H4 (cell line): ENCODE measurements at places on chromosomes 2 and 18.

DNA sequence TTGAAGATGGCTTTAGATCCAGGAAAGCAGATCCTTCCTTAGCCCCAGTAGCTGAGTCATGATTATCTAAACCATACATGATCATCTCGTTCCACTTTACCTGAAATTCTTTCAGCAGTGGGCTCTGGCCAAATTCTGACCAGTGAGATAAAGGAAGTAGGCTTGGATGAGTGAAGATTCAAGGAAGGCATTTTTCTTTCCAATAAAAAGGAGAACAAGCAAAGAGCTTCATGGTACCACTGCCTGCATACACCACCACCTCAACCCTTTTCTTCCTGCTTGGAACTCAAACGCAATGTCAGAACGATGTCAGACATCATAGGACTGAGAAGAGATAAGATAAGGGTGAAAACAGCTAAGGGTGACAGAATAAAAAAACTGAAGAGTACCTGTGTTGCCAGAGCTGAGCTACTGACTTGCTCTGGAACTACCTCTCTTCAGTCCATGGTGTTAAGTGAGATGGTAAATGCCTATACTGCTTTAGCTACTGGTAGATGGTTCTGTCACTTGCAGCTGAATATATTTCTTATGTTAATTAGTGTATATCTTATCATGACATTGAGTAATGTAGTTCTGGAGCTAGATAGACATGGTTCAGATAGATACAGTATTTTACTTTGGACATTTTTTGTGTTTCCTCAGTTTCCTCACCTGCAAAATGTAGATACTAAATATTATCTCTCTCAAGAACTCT is 58.7 kb upstream of the ACVR1 start:
- no peak for DNase-seq

DNA sequence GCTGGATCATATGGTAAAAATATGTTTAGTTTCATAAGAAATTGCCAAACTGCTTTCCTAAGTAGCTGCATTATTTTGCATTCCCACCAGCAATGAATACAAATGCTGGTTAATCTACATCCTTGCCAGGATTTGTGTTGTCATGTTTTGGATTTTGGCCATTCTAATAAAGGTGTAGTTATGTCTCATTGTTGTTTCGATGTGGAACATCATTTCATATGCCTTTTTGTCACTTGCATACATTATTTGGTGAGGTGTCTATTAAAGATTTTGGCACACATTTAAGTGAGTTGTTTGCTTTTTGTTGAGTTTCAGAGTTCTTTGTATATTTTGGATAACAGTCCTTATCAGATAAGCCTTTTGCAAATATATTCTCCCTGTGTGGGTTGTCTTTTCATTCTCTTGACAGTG is 299.2 kb upstream of the TFPI start:
- DNase-seq: no peak

GRCh38 chr18:21342372-21342771 is 100.3 kb downstream of the GREB1L start:
- no peak for DNase-seq

DNA sequence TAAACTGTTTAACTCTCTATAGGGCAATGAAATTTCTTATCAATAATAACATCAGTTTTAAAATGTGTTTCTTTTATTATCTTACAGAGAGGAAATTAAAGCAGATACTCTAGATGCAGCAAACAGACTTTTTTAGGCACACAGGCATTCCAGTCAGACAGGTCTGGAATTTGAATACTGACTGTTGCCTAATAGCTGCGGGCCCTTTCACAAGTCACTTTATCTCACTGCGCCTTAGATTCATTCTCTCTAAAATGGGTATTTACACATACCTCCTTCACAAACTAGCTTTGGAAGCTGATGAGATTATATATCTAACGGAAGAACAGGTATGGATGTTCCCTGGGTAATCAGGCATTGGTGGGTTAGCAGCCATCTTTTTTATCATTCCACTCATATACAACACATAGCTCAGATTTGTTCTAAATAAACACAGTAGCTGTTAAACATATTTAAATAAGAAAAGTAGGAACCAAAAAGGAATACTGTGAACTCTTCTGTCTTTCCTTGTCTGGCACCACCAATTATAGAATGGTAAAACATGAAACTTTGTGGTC is 104.2 kb downstream of the LRP2 start:
- no peak for DNase-seq

DNA sequence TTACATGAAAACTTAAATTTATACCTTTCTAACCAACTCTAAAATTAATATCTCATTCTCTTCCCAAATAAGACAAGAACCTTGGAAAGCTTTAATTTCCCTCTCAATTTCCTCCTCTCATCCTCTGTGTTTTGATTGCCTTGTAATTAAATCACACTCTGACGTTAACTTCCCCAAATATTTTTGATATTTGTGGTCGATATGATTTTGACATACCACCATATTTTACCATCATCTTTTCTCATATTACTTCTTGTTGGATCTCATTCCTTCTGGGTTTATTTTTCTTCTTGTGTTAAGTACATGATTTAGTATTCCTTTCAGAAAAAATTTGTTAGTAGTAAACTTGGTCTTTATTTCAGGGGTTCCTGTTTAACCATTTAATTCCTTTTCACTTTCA is 69.6 kb downstream of the RDH14 start:
- DNase-seq: no peak

DNA sequence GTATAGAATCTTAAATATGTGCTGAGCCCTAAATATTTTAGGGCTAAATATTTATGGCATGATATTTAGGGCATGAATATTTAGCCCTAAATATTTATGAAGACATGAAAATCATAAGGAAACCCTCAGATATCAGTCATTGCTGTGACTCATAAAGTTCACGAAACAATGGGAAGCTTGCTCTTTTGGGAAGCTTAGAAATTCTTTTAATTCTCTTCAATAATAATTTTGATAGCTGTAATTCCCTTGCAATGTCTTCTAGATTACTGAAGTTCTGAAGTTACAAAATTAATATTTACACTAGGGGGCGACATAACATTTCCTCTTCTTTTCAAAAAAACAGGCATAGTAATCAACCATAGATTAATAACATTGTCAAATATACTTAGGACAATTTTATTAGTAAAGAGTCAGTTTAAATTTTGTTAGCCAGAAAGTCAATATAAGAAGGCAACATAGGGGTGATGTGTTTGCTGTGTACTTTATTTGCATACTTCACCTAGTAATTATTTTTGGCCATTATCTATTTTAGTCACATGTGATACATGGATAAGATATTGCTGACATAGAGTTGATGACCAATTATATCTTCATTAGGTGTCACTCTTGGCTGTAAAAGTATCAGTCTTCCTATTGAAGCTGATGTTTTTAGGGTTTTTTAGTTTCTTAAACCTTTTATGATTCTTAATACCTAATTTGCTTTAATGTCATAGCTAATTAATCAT is 13.2 kb downstream of the ZNF804A start:
- DNase-seq: no peak
